Pancreas (tissue), 10 donors: ENCODE measurements at places on chromosomes 2 and 18.

DNA sequence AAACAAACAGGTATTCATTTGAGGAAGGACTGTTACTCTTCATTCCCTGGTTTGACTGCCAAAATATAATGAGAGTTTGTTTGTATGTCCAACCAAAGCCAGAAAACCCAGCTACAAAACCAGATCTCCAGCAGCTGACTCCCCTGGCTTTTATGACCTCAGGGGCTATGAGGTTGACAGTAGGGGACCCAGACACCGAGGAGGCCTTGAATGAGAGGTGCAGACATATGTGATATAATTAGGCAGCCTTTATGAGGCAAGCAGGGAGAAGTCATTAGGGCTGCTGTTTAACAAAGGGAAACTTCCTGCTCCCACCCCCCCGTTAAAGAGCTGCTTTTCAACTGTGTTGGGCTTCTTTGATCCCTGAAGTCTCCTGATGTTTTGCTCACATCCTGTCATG lies 236.7 kb downstream of the SLC4A3 start:
- no peak for DNase-seq
- no peak overlapping the region for H3K27ac ChIP-seq
- H3K4me3 ChIP-seq = no peak overlapping the region
- H3K36me3 ChIP-seq = no peaks in the 10 kb centered on the region
- no peaks in the 10 kb centered on the region for H3K27me3 ChIP-seq

GRCh38 chr2:224901121-224901676 lies 141.1 kb downstream of the DOCK10 start:
- no peaks in the 10 kb centered on the region for H3K27me3 ChIP-seq
- H3K4me1 ChIP-seq = no peaks in the 10 kb centered on the region
- H3K27ac ChIP-seq = no peak overlapping the region
- no peak overlapping the region for H3K4me3 ChIP-seq
- DNase-seq = no peak
- no peaks in the 10 kb centered on the region for H3K36me3 ChIP-seq

GRCh38 chr2:69559442-69560146 lies 83.9 kb downstream of the AAK1 start:
- no peak overlapping the region for H3K27ac ChIP-seq
- no peaks in the 10 kb centered on the region for H3K36me3 ChIP-seq
- H3K27me3 ChIP-seq = no peaks in the 10 kb centered on the region
- no peak overlapping the region for H3K4me3 ChIP-seq
- H3K4me1 ChIP-seq = no peaks in the 10 kb centered on the region
- DNase-seq = peak; percentile 22

DNA sequence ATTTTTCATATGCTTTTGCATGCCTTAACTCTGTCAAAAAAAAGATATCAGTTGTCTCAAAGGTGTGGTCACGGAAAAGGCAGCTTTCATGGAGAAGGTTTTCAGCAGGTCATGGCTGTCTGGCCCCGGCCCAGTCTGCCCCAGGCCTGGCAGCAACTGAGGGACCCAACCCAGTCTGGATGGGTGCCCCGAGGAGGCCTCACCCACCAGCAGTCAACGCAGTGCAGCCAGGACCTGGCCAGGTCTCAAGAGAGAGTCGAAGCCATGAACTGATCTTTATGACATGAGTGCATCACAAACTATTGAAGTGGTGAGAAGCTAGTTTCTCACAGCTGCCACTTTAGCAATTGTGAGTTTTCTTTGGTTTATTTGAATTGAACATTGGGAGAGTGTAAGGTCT lies 7.9 kb downstream of the TUBB6 start:
- no peak overlapping the region for H3K4me3 ChIP-seq
- DNase-seq = no peak
- H3K27me3 ChIP-seq = no peaks in the 10 kb centered on the region
- H3K36me3 ChIP-seq = no peaks in the 10 kb centered on the region
- no peak overlapping the region for H3K27ac ChIP-seq
- H3K4me1 ChIP-seq = peaks cover 22% of the 10 kb centered on the region

DNA sequence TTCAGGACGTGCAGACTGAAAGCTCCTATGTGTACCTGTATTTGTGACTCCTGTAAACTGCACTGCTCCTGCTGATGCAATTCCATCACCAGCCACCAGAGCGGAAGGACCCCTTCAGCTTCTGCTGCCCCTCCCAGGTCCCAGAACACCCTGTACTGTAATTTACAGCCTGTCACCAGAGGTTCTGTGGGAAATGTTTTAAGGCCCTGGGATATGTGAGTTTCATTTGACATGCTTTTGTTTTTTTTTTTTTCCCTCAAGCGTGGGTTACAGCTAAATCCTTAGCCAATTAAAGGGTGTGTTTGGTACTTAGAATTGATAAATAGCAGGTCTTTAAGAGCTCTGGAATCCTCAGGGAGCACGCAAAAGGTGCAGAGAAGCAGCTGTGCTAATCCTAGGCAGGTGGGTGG lies 79.4 kb downstream of the KCTD1 start:
- no peak overlapping the region for H3K27ac ChIP-seq
- H3K4me1 ChIP-seq = no peaks in the 10 kb centered on the region
- H3K36me3 ChIP-seq = no peaks in the 10 kb centered on the region
- no peak for DNase-seq

DNA sequence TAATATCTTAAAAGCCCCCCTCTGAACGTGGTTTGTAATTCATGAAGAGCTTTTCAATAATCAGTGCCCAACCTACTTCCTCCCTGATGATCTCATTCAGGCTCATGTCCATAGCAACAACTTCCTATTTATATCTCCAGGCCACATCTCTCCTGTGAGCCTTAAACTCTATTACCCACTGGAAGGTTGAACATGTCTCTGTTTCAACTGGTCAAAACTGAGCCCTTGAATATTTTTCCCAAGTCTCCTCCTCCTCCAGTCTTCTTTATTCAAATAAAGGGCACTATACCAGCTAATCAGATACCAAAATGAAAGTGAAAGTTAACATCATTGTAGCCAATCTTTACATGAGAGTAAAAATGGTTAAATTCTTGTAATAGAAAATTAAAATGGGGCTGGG lies 63.7 kb upstream of the ITGA4 start:
- no peak for DNase-seq
- no peaks in the 10 kb centered on the region for H3K4me1 ChIP-seq
- no peak overlapping the region for H3K4me3 ChIP-seq
- no peaks in the 10 kb centered on the region for H3K27me3 ChIP-seq
- no peaks in the 10 kb centered on the region for H3K36me3 ChIP-seq

GRCh38 chr18:13179566-13180113 lies 38.9 kb upstream of the LDLRAD4 start:
- DNase-seq = no peak
- no peaks in the 10 kb centered on the region for H3K4me1 ChIP-seq
- no peak overlapping the region for H3K27ac ChIP-seq
- H3K27me3 ChIP-seq = no peaks in the 10 kb centered on the region

- no peak overlapping the region for H3K4me3 ChIP-seq
- no peaks in the 10 kb centered on the region for H3K4me1 ChIP-seq
- DNase-seq = peak; percentile 38
These were observed 286.5 kb upstream of the SYT4 start for GRCh38 chr18:43563780-43564179.

GRCh38 chr18:11801573-11801972 lies 49.6 kb upstream of the CHMP1B start:
- no peaks in the 10 kb centered on the region for H3K27me3 ChIP-seq
- H3K4me3 ChIP-seq = no peak overlapping the region
- H3K36me3 ChIP-seq = no peaks in the 10 kb centered on the region
- H3K27ac ChIP-seq = no peak overlapping the region
- no peaks in the 10 kb centered on the region for H3K4me1 ChIP-seq
- no peak for DNase-seq

DNA sequence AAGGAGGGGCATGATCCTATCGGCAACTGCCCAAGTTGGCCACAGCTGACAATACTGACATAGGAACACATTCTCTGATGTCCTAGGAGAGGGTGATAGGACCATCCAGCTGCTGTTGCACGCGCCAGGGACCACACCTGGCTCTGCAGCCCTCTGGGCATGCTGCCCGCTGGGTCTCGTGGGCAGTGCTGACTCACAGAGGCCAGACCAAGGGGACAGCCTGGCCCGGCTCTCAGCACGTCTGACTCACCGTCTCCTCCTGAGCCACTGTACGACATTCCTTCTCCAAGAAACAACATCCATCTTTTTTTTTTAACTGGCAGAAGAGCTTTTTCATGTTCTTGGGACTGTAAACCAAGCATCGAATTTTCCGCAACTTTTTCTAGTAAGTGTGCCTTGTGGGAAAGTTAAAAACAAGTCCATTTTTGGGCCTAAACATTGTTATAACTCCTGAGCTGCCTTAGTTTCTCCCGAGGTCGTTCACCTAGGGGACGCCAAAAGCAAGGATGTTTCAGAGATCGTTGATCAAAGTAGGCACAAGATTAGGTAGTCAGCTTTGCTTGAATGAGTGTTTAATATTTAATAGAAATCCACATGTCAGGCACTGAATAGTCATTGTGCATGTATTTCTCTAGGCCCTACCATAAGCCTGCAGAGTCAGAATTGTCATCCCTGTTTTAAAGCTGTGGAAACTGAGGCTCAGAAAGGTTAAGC lies 100.3 kb downstream of the TTC32 start:
- H3K27me3 ChIP-seq = no peaks in the 10 kb centered on the region
- no peak overlapping the region for H3K27ac ChIP-seq
- peaks cover 4% of the 10 kb centered on the region for H3K4me1 ChIP-seq
- DNase-seq = no peak

GRCh38 chr2:26008851-26009566 lies 24.9 kb upstream of the RAB10 start:
- DNase-seq = no peak
- H3K36me3 ChIP-seq = no peaks in the 10 kb centered on the region
- no peaks in the 10 kb centered on the region for H3K27me3 ChIP-seq
- H3K4me1 ChIP-seq = peaks cover 22% of the 10 kb centered on the region
- H3K27ac ChIP-seq = no peak overlapping the region

DNA sequence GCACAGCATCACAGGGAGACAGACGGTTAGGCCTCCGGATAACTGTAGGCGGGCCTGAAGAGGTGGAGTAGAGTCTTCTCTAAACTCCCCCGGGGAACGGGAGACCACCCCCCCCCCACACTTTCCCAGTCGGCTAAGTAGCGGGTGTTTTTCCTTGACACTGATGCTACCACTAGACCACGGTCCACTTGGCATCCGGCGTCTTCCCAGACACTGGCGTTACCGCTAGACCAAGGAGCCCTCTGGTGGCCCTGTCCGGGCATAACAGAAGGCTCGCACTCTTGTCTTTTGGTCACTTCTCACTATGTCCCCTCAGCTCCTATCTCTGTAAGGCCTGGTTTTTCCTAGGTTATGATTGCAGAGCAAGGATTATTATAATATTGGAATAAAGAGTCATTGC lies 25.7 kb upstream of the NCL start:
- no peak overlapping the region for H3K4me3 ChIP-seq
- no peaks in the 10 kb centered on the region for H3K4me1 ChIP-seq
- H3K36me3 ChIP-seq = no peaks in the 10 kb centered on the region
- no peak for DNase-seq
- no peaks in the 10 kb centered on the region for H3K27me3 ChIP-seq
- no peak overlapping the region for H3K27ac ChIP-seq

GRCh38 chr2:221075203-221075602 lies 496.9 kb downstream of the EPHA4 start:
- H3K36me3 ChIP-seq = no peaks in the 10 kb centered on the region
- H3K27ac ChIP-seq = no peak overlapping the region
- H3K4me1 ChIP-seq = no peaks in the 10 kb centered on the region

DNA sequence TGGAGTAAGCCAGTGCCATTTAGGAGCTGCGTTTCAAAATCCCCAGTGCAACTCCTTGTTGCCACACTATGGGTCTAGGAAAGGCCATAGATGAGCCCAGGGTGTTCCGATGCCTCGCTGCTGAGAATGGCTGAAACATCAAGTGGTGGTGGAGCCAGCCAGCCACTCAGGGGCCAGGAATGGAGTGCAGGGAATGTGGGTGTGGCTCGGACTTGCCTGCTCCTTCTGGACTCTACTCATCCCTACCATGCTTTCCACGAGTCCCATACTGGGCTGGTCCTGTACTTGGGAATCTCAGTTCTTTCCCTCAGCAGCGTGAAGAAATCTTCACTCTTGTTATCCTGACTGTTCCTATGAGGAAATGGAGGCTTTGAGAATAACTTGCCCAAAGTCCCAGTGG lies 143.5 kb downstream of the INSIG2 start:
- H3K27me3 ChIP-seq = no peaks in the 10 kb centered on the region
- H3K4me1 ChIP-seq = no peaks in the 10 kb centered on the region
- H3K4me3 ChIP-seq = no peak overlapping the region
- DNase-seq = no peak

- no peak overlapping the region for H3K27ac ChIP-seq
- no peak overlapping the region for H3K4me3 ChIP-seq
- H3K36me3 ChIP-seq = no peaks in the 10 kb centered on the region
- no peaks in the 10 kb centered on the region for H3K27me3 ChIP-seq
- DNase-seq = no peak
These were observed 37.9 kb downstream of the EHD3 start for GRCh38 chr2:31271851-31272267.
